GM13977 (cell line): ENCODE measurements at places on chromosomes 13 and 19.

GRCh38 chr13:66400292-66400691 lies 829.8 kb downstream of the PCDH9 start:
- no peak for DNase-seq

DNA sequence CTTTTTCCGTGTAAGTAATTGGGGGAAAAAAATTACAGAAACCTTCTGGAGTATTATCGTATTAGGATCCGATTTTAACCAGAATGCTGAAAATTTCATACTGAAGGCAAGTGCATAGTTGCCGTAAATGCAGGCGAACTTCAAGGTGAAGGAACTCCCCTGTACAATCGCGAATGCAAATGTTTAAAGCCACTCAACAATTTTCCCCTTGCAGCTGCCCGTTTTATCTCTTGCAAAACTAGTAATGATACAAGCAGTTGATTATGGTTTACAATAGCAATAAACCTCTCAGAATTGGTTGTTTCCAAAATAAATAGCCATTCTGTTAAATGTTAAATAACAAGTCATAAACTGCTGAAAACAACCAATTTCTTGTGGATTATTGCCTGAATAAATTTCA lies 105.7 kb downstream of the DNAJC15 start:
- no peak for DNase-seq

- no peak for DNase-seq
Observed at GRCh38 chr19:51607920-51608562, 22.2 kb downstream of the SIGLEC5 start.

DNA sequence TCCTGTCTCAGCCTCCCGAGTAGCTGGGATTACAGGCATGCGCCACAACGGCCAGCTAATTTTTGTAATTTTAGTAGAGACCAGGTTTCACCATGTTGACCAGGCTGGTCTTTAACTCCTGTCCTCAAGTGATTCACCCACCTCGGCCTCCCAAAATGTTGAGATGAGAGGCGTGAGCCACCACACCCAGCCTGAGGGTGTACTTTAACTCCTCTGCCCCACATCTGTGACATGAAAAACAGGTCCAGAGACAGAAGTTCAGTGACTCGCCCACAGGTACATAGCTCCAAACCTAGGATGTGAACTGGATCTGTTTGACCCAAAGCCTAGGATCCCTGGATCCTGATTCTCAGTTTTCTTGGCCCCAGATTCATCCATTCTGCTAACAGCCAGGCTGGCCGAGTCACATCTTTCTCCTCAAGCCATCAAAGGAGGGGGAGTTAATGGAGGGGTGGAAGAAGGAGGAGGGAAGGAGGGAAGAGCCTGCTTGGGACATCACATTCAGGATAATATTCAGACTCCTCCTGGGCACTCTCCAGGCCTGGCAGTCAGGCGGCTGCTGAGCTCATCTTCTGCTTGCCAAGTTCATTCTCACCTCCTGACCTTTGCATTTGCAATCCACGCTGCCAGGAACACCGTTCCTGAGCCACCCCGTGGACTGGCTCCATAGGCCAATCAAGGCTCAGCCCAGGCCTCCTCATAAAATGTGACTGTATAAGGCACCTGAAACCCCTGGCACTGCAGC lies 3.1 kb downstream of the SPC24 start:
- DNase-seq: no peak

DNA sequence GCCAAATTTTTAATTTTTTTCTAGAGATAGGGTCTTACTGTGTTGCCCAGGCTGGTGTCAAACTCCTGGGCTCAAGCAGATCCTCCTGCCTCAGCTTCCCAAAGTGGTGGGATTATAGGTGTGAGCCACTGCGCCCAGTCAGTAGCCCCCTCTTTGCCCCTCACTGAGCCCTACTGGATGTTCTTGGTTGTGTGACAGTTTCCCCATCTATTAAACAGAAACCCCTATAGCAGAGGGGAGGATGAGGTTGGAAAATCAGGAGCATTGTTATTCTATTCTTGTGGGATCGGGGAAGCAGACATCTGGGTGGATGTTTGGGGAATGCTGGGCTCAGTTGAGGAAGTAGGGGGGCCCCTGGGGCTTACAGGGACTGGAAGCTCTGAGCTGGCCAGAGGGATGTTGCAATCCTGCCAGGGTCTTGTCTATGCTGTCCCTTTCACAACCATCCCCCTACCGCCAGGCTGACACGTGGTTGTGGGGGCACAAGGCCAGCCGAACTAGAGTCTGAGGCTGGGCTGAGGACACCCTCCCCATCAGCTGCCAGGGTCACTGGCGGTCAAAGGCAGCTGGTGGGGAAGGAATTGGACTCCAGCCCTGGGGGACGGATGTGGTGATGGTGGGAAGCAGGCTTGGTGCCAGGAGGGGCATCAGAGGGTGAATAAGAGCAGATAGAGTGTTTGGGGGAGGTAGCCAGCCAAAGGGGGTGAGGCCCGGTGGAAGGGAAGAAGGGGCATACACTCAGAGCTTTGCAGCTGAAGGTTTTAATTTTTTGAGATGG lies 10.9 kb downstream of the APOC1 start:
- DNase-seq: no peak

DNA sequence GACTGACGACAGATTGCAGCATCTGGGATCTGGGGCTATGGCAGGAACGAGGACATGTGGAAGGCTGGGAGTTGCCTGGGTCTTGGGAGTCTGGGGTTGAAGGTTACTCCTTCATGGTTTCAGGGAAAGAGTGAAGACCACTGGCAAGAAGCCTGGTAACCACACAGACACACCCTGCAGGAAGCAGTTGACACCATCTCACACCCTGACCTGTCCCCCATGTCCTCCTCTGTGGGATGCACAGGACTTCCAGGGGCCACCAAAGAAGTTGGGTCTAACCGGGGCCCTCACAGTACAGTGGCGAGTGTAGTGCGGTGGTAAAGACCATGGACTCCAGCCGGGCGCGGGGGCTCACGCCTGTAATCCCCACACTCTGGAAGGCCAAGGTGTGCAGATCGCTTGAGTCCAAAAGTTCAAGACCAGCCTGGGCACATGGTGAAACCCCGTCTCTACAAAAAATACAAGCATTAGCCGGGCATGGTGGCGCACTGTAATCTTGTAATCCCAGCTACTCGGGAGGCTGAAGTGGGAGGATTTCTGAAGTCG lies 10.6 kb upstream of the FFAR2 start:
- DNase-seq: no peak
